ENCODE measurements at places on chromosomes 2 and 18. TPM values are rescaled to one million over a fixed set of nuclear protein-coding genes. Genes with fewer than 3 reads are reported as not detected.

- DNase-seq: no peak
Observed at GRCh38 chr2:241926541-241927311, 57.2 kb downstream of the RTP5 start.

The CHPF gene
- 73.7 TPM for total RNA-seq

The ANTXR1 gene
- total RNA-seq: 69.7 TPM

- no peak for DNase-seq
Observed at GRCh38 chr2:118535818-118536212, 311.6 kb downstream of the EN1 start.

DNA sequence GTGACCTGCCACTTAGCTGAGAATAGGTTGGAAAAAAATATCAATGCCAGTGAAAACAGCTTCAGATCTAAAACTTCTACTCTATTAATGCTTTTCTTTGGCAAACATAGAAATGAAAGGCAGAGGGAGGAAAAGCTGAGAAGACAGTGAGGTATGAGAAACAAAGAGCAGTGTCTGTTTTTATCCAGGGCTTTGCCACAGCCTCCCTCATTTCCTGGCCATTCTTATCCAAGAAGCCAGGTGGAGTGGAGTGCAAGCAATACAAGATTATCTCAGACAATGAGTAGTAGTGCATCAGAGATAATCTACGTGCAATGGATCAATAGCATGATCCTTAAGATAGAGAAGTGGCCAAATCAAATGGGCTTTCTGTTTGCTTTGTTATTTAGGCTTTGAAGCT, 808.7 kb upstream of the PIK3C3 start:
- no peak for DNase-seq

The TACR1 gene
- total RNA-seq: not detected

The CNTNAP5 gene
- not detected for total RNA-seq

DNA sequence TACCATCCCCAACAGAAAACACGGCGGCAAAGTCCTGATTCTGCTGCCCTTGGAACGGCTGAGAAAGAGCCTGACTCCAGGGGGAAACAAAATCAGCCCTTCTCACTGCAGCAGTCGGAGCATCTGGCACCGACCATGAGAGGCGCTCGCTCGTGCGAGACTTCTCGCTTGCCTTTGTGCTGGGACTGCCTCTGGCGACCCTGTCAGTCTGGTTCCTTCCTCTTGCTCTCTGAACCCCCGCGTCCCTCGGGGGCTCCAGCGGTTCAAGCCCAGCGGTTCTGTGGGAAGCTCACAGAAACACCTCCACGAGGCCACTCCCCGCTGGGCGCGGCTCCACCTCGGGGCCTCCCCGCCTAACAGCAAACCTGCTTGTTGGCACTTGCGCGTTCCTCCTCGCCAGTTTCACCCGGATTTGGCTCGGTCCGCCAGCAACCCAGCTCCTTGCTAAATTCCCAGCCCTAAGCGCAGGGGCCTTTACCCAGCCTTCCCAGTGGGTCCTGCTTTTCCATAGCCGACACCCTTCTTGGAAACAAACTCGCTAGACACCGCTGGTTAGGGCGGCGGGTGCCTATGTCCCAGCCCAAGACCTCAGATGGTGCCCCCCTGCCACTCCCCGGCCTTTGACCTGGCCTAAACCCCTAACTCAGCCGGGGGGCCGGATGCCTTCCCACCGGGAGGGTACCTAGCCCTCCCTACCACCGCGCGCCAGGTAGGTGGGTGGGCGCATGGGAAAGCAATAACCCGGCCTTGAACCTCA, 2.2 kb downstream of the RND3 start:
- peak; percentile 71 for DNase-seq

The NYAP2 gene
- total RNA-seq: not detected

GRCh38 chr2:128486640-128487375, 168.1 kb upstream of the HS6ST1 start:
- DNase-seq: no peak

The DSC3 gene
- under 0.01 TPM for total RNA-seq

DNA sequence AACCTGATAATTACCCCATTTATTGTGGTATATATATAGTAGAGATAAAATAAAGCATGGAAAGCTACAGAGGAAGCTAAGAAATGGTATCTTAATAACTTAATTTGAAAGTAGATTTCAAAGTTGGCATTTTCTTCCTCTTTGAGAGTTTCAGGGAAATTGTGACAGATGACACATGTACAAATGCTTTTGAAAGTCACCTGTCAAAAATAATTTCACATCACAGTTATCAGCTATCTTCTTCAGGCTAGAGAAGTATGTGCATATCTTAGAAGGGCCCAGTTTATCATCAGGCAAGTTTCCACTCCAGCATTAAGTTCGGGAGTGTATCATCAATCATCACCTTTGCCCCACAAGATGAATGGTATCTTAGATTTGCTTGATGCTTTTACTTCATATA, 457.9 kb downstream of the LRRTM4 start:
- no peak for DNase-seq

DNA sequence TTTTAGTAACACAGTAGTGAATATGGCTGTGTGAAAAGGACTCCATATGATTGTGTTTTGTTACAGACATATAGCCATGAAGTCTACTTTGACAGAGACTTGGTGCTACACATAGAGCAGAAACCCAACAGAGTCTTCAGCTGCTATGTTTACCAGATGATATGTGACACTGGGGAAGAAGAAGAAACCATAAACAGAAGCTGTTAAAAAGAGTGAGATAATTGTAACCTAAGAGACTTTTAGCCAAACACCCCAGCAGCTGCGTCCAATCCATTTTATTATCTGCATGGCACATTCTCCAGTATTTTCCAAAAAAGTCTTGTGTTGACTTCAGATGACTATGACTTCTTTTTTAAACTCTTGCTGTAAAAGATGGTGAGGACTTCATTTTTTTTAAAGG, 41.4 kb upstream of the CYBRD1 start:
- no peak for DNase-seq

DNA sequence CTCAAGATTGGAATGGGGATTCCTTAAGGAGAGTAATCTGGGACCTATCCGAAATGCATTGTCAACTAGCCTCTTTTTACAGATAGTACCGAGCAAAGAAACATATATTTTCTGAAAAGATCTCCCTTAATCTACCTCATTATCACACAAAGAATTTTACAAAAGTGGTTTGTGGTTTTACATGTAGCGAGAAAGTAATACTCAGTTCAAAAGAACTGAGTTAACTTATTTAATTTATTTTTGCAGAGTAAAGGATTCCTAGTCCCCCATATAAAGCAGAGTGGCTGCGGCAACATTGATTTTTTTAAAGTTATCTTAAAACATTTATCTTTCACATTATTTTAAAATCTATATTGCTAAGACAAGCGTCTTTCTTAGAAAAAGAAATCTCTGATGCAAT, 15.9 kb upstream of the SOS1 start:
- no peak for DNase-seq

DNA sequence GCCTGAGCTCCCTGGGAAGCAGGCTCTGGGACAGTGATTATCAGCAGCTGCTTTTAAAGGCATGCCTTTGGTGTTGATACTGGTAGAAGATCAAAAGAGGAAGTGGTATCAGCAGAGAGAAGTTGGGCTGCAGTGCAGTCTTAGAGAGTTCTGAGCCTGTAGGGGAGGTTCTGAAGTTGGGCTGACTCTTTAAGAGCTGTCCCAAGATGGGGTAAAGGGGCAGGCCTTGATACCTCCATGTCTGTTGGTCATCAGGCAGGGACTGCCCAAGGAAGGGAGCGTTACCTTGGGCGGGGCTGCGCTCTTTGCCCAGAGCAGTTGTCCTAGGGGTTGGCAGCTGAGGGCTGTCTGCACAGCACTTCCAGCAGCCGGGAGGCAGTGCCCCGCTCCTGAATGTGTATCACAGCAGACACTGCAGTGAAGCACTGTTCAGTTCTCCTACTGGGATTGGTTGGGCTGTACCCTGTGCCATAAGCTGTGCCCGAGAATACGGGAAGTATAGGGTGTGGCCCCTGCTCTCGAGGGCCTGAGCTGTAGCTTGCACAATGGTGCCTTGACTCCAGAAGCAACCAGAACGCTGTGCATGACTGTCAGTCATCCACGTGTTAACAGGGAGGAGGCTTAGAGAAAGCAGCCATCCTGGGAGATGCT, 177.0 kb downstream of the CTIF start:
- no peak for DNase-seq

The TMEM200C gene
- not detected for total RNA-seq

DNA sequence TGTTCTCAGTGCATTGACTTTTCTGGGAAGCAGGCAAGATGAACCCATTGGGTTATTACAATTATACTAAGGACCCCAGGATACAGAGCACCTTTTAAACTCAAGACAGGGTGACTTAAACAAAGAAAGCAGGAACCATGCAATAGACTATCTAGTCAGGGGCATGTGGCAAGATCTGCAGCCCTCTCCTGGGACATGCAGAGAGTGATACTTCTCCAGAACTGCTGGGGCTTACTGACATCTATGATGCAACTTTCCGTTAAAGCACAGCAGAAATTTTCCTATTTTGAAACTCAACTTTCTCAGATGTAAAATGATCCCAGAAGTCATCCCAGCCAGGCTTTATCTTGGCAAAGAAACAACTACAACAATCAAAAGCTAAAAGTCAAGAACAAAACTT, 162.2 kb upstream of the HNMT start:
- DNase-seq: no peak

The LCLAT1 gene
- 20.3 TPM for total RNA-seq

The ESPNL gene
- not detected for total RNA-seq

GRCh38 chr2:41488888-41489287, 558.9 kb upstream of the PKDCC start:
- no peak for DNase-seq

All from RPMI7951 (cell line).